ENCODE measurements at places on chromosomes 4 and X.

DNA sequence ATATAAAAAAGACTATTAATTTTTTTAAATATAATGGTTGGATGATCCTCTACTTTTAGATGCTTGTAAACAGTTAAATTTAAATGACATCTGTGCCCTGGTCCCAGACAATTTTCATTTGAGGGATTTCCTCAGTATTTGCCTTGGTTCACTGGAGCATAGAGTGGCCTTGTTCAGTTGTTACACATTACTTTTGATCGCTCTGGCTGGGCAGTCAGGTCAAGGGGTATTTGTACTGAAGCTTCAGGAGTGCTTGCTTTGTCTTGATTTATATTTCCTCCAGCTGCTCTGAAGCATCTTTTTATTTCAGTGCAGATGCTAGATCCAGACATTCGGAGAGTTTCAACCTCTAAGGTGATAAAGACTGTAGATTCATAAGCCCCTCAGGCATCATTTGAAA lies 50.0 kb downstream of the COMMD8 start:
- DNase-seq, result no peak

- DNase-seq, result no peak
Observed at GRCh38 chr4:113232194-113232593, 182.7 kb downstream of the ANK2 start.

- no peak for DNase-seq
Observed at GRCh38 chr4:17758485-17758884, 22.9 kb downstream of the FAM184B start.

DNA sequence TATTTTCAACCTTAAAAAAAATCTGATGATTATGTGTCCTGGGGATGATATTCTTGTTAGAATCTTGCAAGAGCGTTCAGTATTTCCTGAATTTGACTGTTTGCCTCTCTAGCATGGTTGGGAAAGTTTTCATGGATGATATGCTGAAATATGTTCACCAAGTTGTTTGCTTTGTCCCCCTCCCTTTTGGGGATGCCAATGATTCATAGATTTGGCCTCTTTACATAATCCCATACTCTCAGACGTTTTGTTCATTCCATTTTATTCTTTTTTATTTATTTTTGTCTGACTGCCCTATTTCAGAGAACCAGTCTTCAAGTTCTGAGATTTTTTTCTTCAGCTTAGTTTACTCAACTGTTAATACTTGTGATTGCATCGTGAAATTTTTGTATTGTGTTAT lies 415.1 kb downstream of the FAM47B start:
- DNase-seq, result no peak

DNA sequence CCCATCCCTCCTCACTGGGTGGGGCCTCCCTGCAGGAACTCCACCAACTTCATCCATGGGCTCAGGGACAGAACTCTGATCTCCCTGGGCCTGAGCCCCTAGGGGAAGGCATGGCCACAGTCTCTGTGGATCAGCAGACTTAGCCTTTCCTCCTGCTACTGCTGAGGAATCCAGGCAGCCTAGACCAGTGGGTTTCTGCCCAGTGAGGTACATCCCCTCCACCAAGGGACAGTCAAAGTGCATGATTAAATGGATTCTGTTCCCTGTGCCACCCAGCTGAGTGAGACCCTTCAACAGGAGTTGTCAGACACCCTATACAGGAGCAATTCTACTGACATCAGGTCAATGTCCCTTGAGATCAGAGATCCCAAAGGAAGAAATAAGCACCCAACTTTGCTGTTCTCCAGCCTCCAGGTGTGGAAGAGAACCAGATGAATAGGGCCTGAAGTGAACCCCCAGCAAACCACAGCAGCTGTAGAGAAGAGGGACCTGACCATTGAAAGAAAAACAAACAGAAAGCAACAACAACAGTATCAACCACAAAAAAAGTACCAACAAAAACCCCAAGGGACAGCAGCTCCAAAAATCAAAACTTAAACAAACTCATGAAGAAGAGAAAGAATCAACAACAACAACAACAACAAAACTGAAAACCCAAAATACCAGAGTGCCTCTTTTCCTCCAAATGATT lies 84.8 kb downstream of the CHIC1 start:
- DNase-seq, result no peak

GRCh38 chrX:96373047-96373355 lies 311.6 kb upstream of the DIAPH2 start:
- no peak for DNase-seq

DNA sequence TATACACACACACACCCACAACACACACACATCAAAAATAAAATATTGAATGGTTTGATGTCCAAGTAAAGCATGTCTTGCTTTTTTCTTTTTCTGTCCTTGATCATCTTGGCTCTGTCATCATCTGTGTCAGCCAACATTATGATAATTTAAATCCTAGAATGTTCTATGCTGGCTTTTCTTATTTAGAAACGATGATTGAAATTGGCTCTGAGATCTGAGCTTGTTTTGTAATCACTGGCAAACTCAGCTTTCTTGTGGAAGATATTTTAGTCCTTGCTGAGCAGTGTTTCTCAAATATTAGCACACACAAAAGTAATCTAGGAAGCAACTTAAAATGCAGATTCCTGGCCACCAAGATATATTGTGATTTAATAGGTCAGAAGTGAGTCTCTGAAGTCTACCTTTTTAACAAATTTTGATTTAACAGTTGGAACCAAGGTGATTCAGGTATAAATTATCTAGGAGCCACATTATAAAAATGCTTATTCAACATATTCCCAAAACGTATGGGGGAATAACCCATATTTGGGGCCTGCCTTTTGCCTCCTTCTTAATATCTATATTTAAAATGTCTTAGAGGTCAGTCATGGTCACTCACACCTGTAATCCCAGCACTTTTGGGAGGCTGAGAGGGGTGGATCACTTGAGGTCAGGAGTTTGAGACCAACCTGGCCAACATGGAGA lies 24.0 kb upstream of the DSPP start:
- no peak for DNase-seq

DNA sequence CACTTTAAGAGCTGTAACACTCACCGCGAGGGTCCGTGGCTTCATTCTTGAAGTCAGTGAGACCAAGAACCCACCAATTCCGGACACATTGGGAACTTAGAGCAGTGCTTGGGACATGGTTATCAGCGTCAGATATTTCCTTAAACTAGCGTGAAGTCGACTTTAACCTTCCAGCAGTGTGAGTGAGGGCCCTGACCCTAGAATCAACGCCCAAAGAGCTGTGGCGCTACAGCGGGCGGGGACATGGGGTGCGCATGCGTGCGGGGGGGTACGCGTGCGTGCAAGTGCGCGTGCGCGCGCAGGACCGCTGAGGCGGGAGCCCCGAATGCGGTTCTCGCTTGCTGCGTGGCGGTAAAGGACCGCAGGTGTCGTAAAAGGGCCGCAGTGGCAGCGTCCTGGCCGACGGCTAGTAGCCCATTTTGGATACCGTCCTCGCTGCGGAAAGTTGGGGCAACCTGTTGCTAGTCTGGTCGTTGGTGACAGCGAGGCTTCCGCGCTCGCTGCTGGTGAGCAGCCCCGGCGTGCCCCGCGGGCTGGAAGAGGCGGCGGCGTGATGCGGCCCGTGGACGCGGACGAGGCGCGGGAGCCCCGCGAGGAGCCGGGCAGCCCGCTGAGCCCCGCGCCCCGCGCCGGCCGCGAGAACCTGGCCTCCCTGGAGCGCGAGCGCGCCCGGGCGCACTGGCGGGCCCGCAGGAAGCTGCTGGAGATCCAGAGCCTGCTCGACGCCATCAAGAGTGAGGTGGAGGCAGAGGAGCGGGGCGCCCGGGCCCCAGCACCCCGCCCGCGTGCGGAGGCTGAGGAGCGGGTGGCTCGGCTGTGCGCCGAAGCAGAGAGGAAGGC lies 19.8 kb upstream of the S100P start:
- peak; percentile 89 for DNase-seq

DNA sequence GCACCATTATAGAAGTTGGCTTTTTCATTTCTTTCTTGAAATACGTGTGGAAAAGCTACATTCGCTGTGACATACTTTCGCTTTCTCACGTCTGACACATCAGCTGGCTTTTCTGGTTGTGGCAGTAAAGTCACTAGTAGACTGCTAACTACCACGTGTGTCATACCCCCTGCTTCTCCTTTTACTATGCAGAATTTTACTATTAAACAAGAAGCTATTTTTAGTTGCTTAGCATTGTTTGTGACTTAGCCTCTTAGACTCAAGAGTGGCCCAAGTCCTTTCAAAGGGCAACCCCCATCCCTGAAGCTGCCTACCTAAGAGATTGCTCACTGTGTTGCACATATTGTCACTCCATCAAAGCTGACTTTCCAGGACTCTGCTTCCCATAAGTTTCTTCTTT lies 2.1 kb upstream of the IL2 start:
- peak; percentile 19 for DNase-seq

DNA sequence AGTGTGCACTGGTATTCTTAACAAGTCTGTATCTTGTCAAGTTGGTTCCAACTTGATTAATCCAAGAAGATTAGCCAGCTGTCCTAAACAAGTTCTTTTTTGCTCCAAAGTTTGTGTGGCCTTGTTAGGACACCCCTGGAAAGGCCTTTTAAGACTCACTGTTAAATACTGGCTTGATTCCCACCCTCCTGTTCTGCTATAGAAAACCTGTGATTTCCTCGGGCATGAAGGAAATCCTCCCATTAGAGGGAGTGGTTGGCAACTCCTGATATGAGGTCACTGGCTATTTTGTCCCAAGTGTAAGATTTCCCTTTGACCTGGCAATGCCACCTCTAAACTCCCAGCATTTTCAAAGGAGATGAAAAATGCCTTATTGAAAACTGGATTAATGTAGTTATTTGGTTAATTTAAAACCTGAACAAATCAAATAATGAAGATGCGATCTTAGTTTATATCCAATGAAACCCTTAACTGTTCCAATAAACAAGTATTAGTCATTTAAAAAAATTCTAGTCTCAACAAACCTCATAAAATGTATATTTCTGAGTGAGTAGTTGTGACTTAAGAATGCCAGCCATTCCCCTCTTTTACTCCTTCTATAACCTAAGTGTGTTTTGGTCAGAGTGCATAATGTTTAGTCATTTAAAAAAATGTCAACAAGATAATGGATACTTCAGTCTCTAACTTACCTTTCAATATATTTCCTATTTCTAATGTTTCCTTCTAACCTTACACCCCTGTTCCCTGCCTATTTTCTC lies 94.4 kb downstream of the NPNT start:
- no peak for DNase-seq

DNA sequence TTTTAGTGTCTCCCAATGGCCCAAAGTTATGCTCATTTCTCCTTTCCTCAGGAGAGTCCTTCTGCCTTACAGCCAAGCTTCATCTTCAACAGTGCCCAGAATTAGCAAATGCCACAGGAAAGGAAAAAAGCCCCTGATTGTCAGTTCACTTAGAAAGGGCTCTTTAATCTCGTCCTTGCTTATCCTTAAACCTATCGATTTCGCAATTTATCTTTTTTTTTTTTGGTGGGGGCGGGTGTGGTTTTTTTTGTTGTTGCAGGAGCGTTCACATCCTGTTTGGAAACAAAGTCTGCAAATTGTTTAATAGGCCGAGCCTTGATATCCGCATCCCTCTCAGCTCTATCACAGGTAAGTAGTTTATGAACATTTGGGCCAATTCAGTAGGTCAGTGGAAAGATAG lies 20.2 kb downstream of the TRPC5OS start:
- no peak for DNase-seq

DNA sequence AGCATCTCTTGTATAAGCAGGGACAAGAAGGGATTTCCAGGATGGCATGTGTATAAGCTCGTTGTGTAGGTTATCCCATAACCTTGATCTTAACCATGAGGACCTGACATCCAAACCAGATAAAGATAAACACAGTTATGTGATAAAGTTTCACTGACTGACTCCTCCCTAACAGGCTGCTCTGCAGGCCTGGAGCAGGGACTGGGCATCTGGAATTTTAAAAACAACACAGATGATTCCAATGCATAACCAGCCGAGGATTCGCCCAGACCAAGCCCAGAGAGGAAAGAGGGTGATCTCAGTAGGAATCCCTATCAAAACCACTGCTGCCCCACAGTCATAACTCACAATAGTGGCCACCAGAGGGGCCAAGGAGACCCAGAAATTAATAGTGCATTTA lies 22.7 kb downstream of the KLF3 start:
- DNase-seq, result no peak

GRCh38 chr4:81314196-81314896 lies 99.3 kb upstream of the PRKG2 start:
- DNase-seq, result no peak

GRCh38 chr4:46839128-46839527 lies 69.9 kb downstream of the COX7B2 start:
- DNase-seq, result no peak

All from activated T-helper 9 cell treated with anti-CD3 and anti-CD28 coated beads, Interleukin-2, amount 50 U/mL, for 16 hours (primary cell).